ENCODE measurements at places on chromosomes 4 and X.
A peak's percentile ranks its signal among the peaks of the same experiment; 100 is the strongest.

DNA sequence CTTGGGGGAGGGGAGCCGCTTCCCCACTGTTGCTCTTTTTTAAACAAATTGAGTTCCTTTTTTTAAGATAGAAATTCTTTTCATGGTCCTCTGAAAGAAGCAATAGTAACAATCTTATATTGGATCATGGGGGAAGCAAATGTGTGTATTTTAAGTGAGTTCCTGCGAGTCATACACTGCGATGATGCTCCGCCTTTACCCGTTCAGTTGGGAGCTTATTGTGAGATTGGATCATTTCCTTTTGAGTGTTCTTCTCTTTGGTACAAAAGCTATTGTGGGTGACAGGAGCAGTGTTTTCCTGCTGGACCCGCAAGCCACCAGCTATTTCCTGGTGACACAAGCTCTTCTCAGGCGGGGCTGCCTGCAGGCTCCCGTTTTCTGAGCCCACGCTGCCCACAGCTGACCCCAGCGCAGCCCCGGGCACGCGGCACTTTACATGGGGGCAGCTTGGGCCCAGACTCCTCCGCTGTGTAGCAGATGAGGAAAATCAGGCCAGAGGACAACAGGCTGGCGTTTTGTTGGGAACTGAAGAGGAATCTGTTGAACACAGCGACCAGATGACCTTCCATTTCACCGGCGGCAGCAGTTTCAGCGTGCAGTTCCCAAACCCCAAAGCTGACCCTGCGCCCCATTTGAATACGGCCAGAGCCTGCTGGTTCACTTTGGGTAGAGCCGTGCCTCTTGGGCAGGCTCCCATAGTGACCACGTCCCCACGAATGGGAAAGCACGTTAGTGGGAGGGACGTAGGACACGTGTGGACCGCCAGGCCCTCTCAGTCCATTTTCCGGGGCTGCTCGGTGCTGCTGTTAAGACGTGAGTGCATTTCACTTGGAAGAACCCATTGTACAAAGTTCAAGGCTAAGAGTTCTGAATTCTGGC is 12.2 kb downstream of the TADA2B start:
- peak; percentile 67 for DNase-seq

GRCh38 chr4:24675721-24676389 is 91.5 kb upstream of the DHX15 start:
- no peak for DNase-seq

DNA sequence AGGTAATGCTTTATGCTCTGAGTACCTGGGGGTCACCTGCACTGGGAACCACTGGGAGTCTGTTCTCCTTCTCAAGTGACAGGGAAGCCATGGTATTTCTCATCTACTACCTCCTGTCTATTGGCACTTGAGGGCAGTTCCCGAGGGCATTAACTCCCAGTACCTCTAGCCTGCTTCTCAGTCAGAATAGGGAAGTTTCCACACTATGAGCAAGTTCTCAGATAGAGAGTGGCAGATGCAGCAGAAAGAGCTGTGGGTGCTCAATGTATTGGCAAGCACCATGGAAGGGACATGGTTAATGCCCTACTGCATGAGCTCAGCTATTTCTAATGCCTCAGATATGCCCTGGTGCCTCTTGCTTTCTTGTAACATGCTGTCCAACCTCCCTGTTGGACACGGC is 74.1 kb downstream of the ANOS1 start:
- DNase-seq, result no peak

- no peak for DNase-seq
Measured at GRCh38 chr4:139175646-139176301, 1.2 kb downstream of the ELF2 start.

GRCh38 chr4:152258804-152259708 is 276.8 kb downstream of the FBXW7 start:
- DNase-seq, result peak; percentile 95

- no peak for DNase-seq
Measured at GRCh38 chr4:185836241-185837084, 24.5 kb upstream of the SORBS2 start.

- no peak for DNase-seq
Measured at GRCh38 chr4:140982613-140983340, 150.5 kb downstream of the RNF150 start.

DNA sequence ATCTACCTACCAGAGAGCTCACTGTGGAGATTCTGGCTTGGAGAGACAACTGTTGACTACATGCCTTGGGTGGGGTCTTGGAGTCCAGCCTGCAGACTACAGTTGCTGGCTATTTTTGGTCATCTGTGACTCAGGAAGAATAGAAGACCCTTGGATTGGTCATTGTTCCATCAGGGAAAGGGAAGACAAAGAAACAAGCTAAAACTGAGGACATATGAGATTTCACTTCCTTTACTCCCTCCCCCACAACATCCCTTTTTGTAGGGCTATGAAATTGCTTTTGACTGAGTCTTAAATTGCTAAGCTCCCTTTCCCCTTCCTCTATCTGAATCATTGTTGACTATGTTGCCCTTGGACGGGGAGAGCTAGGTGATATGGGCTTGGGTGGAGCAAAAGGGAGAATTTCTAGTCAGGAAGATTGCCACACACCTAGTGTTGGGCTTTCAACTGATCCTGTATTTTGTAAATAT is 11.7 kb downstream of the MSN start:
- DNase-seq, result peak; percentile 83

GRCh38 chr4:3358656-3359055 is 65.8 kb downstream of the RGS12 start:
- DNase-seq, result no peak

- no peak for DNase-seq
Measured at GRCh38 chr4:151641167-151641566, 119.6 kb downstream of the GATB start.

DNA sequence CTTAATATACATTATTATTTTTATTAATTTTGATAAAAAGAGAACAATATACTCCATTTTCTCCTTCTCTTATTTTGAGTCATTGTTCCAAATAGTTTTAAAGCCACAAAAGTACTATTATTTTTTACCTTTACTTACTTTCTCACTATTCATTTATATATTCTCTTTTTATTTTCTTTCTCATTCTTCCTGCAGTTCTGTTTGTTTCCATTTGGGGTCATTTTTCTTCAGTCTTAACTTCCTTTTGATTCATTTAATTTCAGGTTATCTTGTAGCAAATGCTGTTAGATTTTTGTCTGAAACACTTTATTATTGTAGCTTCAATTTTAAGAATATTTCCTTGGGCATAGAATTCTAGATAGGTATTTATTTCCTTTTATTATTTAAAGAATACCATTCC is 438.6 kb upstream of the EPHA5 start:
- no peak for DNase-seq

DNA sequence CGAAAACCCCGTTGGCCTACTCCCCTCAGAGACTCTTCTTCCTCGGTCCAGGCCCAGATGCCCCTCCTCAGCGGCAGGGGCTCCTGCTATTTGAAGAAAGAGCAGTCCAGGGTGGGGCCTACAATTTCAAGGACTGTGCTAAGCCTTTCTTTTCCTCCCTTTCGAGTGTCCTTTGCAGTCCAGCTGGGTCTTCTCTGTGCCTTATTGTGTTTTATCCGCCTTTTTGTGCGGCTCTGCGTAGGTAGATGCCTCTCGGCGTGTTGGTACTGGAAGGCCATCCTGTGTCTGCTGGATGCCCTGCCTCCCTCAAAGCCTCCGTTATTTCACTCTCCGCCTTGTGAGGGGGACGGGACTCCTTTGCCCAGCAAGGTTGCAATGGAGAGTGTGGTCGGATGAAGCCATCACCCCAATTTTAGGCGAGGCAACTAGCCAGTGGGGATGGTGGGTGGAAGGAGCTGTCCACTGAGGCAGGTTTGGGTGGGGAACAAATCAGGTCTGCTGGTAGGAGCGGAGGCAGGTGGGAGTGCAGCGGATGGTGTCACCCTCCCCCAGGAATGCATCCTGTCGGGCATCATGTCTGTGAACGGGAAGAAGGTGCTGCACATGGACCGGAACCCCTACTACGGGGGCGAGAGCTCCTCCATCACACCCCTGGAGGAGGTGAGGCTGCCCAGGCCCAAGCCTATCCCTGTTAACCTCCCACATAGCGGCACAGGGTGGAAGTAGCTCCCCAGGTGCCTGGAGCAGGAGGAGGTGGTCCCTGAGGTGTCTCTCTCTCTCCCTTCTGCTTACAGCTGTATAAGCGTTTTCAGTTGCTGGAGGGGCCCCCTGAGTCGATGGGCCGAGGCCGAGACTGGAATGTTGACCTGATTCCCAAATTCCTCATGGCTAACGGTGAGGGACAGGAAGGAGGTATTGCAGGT is 1.3 kb downstream of the GDI1 start:
- peak; percentile 10 for DNase-seq

DNA sequence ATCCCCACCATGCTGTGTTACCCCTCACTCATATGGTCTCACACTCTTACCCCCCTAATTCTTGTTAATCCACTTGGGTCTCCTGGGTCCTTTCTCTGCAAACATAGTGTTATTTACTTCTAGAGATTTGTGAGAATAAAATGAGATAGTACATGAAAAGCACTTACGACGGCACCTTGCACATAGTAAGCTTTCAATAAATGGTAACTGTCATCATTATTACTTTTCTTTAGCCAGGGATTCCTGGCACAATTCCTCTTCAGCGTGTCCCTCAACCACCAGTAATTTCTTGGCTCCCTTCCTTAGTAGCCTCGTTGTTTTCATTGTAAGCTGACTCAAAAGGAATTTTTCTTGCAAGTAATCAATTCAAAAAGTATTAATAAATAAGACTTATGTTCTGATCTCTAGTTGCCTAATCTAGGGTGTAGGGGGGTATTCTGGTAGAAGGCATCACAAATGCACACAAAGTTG is 30.1 kb upstream of the RBMX start:
- peak; percentile 2 for DNase-seq

DNA sequence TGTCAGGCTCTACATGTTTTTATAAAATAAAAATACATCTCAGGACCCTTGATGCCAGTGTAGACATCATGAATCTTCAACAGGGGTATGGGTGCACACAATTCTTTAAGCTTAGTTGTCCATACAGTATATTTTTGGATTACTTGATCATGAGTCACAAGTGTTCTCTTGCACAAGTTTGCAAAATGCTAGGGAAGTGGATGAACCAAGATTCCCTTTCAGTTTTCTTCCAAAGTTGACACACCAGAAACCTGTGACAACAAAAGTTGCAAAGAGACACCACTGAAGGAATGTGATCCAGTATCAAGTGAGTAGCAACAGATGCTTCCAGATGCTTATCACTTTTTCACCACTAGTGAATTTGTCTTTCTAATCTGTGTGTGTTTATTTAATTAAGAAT is 1021.2 kb downstream of the PCDH7 start:
- DNase-seq, result no peak

GRCh38 chrX:2691543-2692220 is 587 bp downstream of the CD99 start:
- peak; percentile 44 for DNase-seq

GRCh38 chr4:6152869-6153705 is 47.3 kb downstream of the JAKMIP1 start:
- no peak for DNase-seq

DNA sequence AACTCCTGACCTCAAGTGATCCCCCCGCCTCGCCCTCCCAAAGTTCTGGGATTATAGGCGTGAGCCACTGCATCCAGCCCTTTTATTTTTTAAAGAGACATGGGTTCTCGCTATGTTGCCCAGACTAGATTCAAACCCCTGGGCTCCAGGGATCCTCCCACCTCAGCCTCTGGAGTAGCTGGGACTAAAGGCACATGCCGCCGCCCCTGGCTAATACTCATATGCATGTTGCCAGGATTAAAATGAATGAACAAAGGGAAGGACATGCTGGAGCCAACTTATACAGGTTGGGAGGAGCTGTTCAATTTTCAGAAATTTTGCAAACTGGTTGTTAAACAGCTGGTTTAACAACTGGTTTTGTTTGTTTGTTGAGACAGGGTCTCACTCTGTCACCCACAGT is 1.4 kb upstream of the FTSJ1 start:
- DNase-seq, result no peak

DNA sequence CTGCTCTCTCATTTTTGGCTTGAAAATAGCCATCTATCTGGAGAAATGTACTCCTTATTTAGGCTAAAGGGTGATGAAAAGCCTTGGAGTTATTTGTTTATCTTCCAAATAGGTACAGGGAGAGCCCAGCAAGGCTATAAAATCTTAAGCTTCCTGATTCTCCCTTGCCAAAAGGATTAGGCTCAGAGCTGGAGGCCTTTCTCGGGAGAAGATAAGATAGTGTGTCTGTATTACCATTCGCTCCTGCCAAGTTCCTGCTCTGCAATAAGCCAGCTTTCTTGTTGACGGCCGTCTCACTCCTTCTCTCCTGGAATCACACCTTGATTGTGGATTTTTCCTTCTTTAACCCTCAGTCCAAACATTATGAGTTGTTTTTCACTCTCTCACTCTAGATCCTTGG is 171.8 kb upstream of the TTC29 start:
- no peak for DNase-seq

DNA sequence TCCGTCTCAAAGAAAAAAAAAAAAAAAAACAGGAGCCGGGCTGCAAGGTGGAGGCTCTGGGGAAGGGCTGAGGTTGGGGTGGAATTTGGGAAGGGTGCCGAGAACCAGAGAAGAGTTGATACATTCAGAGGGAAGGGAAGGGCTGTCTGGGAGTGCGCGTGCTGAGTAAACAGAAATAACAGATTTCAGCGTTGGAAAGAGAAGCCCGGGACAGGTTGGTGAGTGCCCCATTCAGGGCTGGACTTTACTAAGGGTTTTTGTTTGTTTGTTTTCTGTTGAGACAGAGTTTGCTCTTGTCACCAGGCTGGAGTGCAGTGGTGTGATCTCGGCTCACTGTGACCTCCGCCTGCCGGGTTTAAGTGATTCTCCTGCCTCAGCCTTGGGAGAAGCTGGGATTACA is 1.7 kb upstream of the IL3RA start:
- no peak for DNase-seq

- no peak for DNase-seq
Measured at GRCh38 chr4:173446416-173446815, 47.5 kb upstream of the SCRG1 start.

DNA sequence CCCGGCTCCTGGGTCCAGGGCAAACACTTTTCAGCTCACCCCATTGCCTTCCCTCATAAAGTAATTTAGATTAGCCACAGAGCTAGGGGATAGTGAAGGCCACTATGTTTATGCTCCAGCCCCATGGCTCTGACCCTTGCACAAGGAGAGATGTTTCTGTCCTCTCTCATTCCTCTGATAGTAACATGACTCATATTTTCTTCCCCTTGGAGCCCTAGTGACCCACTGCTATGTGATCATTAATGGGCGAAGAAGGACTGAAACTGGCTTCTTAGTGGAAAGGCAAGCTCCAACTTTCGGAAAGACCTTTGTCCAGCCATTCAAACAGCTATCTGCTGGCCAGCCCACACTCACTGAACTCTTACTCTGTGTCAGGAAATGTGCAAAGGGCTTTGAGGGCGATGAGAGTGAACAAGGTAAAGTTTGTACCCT is 12.3 kb downstream of the CLDN2 start:
- peak; percentile 13 for DNase-seq

DNA sequence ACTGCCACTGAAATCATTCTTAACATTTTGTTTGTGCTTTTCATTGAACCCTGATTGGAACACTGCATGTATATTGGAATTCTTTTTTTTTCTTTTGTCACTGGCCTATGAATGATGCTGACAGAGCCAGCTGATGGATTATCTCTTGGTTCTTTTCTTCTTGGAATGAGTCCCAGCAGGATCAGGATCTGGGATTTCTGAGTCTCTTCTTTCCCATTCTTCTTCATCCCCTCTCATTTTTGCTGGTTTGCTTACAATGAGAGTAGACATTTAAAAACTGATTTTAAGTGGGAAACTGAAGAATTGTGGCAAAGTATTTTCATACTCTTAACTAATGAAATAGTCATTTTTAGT is 9.0 kb downstream of the DCUN1D4 start:
- no peak for DNase-seq
